ENCODE measurements at places on chromosomes 6 and 20.

- DNase-seq, result no peak
Measured at GRCh38 chr6:101429270-101429669, 35.8 kb downstream of the GRIK2 start.

DNA sequence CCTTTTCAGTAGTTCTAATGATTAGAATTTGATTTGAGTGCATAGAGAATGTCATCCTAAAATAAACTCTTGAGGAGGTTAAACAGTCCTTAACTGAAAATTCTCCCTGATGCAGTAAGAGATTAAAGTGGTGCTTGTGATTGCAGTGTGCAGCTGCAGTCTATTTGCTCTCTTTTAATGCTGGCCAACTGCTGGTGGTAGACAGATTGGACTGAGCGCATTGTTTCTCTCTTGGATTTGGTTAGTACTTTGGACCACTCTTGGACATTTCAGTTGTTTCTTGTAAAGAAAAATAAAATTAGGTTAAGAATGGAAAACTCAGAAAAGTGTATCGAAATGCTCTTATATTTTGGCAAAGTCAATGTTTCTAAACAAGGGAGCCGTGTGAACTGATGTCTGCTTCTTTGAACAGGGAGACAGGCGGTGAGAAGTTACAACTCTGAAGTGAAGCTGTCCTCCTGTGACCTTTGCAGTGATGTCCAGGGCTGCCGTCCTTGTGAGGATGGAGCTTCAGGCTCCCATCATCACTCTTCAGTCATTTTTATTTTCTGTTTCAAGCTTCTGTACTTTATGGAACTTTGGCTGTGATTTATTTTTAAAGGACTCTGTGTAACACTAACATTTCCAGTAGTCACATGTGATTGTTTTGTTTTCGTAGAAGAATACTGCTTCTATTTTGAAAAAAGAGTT lies 127.2 kb downstream of the CD109 start:
- no peak for DNase-seq

DNA sequence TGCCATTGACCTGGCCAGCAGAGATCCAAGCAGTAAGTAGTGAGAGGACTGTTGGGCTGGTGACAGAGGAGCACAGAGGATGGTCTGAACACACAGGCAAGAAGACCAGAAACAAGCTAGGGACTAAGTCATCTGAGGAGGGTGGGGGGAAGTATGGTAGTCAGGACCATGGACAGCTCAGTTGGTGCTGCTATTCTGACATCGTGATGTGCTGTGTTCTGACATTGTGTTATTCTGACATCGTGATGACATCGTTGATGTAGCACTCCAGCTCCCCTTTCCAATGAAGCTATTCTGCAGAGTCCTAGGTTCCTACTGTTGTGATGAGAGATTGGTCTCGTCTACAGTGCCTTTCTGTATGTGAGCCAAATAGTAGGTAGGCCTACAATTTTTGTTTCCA lies 28.7 kb downstream of the CFAP206 start:
- peak; percentile 55 for DNase-seq

GRCh38 chr20:41609474-41609873 lies 8.7 kb downstream of the CHD6 start:
- no peak for DNase-seq

Data from HepG2 (cell line).